Ascending aorta (tissue), 2 donors: ENCODE measurements at places on chromosomes 1 and 21.
A peak's percentile ranks its signal among the peaks of the same experiment; 100 is the strongest.

- no peak for DNase-seq
Observed at GRCh38 chr1:236024641-236025040, 40.2 kb downstream of the NID1 start.

GRCh38 chr1:30779294-30780071 is 21.9 kb upstream of the LAPTM5 start:
- peak; percentile 93 for DNase-seq

- no peak for DNase-seq
Observed at GRCh38 chr1:62352387-62352786, 33.2 kb upstream of the KANK4 start.

DNA sequence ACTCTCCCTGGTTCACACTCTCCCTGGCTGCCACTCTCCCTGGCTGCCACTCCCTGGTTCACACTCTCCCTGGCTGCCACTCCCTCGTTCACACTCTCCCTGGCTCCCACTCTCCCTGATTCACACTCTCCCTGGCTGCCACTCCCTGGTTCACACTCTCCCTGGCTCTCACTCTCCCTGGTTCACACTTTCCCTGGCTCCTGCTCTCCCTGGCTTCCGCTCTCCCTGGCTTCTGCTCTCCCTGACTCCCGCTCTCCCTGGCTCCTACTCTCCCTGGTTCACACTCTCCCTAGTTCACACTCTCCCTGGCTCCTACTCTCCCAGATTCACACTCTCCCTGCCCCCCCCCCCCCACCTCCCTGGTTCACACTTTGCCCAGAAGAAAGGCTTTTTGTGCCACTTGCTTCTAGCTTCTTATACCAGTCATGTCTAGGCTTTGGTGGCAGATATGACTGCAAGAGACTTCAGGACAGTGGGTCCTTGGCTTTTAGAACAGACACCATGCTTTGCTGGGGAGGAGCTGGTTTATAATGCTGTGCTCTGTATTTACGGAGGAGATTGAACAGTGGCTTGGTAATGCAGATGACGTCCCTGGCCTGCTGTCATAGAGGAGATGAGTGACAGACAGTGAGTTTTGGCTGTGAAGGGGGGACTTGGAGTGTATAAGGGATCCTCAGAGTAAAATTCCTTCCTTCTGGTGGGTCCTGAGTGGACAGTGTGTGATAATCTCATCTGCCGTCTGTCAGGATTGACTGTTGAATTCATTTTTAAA is 17.0 kb downstream of the COQ8A start:
- DNase-seq, result no peak

- no peak for DNase-seq
Observed at GRCh38 chr1:11736746-11737639, 1.1 kb downstream of the AGTRAP start.

DNA sequence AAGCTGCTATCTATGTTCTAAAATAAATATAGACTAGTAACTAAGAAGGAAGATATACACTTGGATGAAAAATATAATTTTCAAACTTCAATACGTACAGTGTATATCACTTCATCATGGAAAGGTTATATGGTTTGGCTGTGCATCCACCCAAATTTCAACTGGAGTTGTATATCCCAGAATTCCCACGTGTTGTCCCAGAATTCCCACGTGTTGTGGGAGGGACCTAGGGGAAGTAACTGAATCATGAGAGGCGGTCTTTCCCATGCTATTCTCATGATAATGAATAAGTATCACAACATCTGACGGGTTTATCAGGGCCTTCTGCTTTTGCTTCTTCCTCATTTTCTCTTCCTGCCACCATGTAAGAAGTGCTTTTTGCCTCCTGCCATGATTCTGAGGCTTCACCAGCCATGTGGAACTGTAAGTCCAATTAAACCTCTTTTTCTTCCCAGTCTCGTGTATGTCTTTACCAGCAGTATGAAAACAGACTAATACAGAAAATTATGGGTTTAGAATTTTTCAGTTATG is 10.7 kb downstream of the NEGR1 start:
- DNase-seq, result no peak

GRCh38 chr1:15802234-15802965 is 5.0 kb downstream of the UQCRHL start:
- DNase-seq, result no peak

DNA sequence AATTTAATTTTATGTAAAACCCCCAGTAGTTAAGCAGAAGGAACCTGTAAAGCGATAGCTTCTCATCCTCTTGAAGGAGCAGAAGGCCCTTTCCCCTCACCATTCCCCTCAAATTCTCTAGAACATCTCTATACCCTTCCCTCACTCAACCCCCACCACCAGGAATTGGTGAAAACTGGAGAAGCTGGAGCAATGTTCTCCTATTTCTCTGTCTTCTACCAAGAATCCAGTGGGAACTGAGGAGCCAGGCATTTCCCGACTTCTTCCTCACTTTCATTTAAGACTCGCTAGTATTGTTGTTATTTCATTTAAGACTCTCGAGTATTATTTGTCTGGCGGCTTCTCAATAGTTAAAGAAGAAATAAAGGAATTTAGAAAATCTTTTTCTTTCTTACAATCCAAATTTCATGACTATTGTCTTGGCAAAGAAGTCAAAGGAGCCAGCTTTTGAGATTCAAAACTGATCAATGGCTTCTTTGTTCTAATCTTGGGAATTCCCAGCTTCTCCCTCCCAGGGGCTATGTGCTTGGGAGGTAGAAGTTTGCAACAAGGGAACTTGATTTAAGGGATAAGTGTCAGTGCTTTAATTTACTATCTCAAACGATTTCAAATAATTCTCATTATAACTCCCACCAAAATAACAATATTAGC is 253.3 kb upstream of the ADGRL2 start:
- DNase-seq, result no peak

GRCh38 chr1:87336623-87337067 is 8.0 kb downstream of the LMO4 start:
- DNase-seq, result no peak

DNA sequence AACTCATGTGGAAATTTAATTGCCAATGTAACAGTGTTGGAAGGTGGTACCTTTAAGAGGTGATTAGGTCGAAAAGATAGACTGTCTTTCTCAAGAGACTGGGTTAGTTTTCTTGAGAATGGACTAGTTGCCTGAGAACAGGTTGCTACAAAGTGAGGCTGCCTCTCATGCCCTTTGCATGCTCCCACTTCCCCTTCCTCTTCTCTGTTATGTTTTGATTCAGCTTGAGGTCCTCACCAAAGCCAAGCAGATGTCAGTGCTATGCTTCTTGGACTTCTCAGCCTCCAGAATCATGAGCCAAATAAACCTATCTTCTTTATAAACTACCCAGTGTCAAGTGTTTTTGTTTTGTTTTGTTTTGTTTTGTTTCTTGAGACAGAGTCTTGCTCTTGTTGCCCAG is 187.0 kb upstream of the RUNX1 start:
- no peak for DNase-seq

DNA sequence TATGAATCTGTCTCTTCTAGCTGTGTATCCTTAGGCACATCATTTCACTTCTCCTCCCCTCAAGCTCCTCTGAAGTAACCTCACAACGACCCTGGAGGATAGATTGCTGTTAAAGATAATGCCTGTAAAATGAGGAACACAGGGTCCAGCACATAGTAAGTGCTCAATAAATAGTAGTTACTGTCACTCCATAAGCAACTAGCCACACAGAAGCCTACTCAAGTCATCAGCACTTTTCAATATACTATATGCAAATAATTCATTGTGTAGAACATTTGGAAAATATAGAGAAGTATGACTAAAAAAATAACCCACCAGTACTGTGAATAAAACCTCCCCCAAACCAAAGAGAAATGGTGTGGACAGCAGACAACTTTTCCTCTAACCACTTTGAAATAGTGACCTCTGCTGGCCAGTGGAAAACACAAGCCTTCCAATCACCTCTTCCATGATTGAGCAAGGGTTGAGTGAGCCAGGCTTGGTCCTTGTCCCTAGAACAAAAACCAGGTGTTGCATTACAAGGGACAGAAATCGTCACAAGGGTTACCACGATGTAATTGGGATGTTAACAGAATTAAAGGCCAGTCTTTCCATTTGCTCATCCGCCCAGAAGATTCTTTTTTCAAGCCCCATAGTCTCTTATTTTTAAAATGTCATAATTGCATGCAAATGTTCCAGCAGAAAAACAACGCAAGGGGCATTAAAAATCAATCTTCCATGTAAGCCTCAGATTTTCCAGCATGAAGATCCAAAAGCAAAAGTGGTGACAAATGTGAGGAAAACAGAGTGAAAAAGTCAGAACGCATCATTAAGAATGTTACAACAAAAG is 15.7 kb upstream of the GLIS1 start:
- DNase-seq, result no peak

DNA sequence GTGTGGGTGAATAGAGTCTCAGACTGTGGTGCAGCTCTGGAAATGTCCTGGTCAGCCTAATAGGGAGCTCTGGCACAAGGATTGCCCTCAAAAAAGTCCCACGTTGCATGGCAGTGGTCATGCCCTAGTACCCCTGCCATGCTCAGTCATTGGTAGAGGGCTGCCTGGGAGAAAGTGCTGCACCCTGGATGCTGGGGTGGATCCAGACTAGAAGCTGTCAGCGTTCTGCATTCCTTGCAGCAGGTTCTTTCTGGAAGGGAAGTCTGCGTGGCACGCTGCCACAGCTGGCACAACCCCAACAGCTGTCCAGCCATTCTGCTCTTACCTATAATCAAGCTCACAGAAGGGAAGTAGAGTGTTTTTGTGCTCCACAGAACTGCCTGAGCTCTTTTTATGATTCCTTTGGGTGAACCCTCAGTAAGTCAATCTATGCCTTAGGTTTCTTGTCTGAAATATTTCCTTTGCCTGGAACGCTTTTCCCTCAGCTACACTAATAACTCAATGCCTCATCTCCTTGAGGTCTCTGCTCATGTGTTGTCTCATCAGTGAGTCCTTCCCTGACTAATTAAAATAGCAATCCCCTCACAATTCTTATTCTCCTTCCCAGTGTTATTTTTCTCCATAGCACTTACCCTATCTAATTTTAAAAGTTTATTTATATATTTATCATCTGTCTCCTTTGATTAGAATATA is 61.5 kb upstream of the JAK1 start:
- no peak for DNase-seq

DNA sequence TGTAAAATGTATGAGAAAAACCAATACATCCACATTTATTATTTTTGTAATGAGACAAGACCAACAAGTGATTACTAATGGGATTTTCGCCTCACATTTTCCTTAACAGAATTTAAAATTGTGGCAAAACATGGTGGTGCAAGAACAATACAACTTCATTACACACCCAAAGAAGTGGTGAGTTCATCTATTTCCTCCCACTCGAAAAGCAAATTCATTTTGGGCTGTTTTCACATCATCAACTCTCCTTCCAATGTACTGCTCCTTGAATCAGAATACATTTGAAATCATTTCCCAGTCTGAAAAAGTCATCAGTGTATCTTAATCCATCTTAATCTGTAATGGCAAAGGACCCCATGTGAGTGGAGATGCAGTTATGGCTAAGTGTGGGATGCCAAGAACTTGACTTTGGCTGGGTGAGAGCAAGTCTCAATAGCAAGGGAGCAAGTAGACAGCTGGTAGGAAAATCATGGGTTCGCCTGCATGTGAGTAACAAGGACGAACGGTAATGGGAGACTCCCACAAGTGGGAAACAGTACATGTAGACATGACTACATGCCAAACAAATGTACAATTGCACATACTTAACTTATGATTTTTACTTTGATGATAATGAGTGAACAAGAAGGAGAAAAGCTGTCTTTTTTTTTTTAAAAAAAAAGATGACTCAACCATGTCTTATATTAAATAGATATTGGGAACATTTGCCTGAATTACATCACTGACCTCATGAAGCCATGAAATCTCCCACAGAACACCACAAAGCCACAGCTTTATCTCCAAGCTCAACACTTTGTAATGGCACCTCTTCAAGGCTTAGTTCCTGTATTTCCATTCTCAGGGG is 46.0 kb downstream of the RUNX1 start:
- DNase-seq, result no peak

- no peak for DNase-seq
Observed at GRCh38 chr1:162854245-162854882, 6.6 kb downstream of the CCDC190 start.

- no peak for DNase-seq
Observed at GRCh38 chr1:43366601-43367025, 1.2 kb downstream of the ELOVL1 start.

DNA sequence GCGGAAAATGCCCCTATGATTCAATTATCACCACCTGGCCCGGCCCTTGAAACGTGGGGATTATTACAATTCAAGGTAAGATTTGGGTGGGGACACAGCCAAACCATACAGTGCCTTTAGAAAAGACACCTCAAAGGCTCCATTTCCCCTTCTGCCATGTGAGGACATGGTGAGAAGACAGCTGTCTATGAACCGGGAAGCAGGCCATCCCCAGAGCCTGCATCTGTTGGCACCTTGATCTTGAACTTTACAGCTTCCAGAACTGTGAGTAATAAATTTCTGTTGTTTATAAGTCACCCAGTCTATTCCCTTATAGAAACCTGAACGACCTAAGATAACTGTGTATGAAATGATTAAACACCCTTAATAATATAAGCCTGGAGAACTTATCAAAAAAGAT is 61.6 kb downstream of the KIFAP3 start:
- DNase-seq, result no peak

GRCh38 chr1:8078176-8078671 is 52.1 kb upstream of the ERRFI1 start:
- DNase-seq, result no peak

GRCh38 chr1:48217856-48218255 is 4.7 kb upstream of the SLC5A9 start:
- DNase-seq, result no peak

GRCh38 chr1:12284486-12284885 is 54.7 kb downstream of the VPS13D start:
- no peak for DNase-seq

GRCh38 chr1:109156916-109157385 is 43.0 kb downstream of the ELAPOR1 start:
- DNase-seq, result no peak

GRCh38 chr1:119133987-119134386 is 6.5 kb downstream of the WARS2 start:
- no peak for DNase-seq

DNA sequence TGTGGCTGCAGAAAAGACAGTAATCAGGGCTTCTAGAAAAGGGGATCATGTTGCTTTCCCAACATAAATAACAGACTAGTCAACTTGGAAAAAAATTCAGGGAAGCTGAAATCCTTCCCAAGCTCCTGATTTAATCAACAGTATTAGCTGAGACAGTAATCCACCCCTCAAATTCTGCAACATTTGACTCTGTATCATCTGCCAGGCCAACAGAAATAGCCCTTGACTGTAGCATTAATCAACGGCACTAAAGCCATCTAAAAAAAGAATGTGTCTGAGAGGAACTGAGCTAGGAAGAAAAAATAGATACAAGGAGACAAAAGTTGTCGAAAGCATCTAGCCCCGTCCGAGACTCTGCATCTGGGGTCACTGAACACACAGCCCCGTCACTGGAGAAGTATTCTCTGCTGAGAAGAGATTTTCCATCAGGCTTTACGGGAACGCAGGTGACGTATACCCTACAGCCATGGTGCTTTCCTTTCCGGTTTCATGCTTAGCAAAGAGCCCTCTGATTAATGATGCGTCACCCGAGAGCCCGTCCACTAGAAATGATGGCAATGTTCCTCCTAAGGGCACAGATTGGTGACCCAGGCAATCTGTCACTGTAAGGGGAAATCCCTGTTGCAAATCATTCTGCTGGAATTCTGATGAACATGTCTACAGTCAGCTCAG is 42.1 kb upstream of the TP53BP2 start:
- DNase-seq, result peak; percentile 93

GRCh38 chr1:153670257-153670858 is 435 bp downstream of the ILF2 start:
- DNase-seq, result no peak

- DNase-seq, result no peak
Observed at GRCh38 chr21:37886726-37887299, 29.4 kb downstream of the KCNJ6 start.

GRCh38 chr1:165063181-165063965 is 293.1 kb downstream of the LMX1A start:
- DNase-seq, result no peak

GRCh38 chr1:34549199-34549598 is 205.6 kb upstream of the GJB5 start:
- DNase-seq, result no peak
